Stimulated activated CD4-positive, alpha-beta T cell treated with anti-CD3 and anti-CD28 coated beads, Interleukin-4, amount 100 ng/mL, for 1 hour (primary cell): ENCODE measurements at places on chromosomes 3 and 15.

DNA sequence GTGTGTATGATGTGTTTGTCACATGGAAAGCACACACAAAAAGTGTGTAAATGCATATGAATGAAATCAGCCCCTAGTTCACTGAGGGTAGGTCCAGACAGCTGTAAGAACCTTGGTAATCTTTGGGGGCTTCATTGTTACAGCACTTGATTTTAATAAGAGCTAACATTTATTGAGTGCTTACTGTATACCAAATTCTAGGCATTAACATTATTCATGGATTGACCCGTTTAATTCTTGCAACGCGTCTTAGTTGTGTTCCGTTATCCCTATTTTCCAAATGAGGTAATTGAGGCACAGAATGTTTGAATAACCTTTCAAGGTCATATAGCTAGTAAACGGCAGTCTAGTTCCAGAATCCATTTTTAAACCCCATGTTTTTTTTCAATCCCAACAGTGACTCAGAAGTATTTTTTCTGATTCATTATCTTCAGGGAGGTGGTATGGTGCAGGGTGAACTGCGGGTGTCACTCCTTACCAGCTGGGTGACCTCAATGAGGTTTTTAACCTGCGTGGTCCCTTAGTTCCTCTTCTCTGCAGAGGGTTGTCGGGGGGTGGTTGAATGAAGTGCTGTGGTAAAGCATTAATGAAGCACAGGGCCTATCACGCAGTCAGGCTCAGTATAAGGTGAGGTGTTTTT lies 14.2 kb downstream of the RAB8B start:
- peak; percentile 24 for DNase-seq

DNA sequence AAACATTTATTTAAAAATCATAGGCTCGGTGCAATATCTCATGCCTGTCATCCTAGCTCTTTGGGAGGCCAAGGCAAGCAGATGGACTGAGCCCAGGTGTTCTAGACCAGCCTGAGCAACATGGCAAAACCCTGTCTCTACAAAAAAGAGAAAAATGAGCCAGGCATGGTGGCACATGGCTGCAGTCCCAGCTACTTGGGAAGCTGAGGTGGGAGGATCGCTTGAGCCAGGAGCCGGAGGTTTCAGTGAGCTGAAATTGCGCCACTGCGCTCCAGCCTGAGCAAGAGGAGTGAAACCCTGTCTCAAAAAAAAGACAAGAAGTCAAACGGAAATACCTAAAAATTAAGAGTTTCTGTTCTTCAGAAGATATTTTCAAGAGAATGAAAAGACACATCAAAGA lies 122.3 kb downstream of the RSL24D1 start:
- no peak for DNase-seq

- DNase-seq: no peak
Observed at GRCh38 chr15:73867956-73868355, 5.4 kb upstream of the TBC1D21 start.

DNA sequence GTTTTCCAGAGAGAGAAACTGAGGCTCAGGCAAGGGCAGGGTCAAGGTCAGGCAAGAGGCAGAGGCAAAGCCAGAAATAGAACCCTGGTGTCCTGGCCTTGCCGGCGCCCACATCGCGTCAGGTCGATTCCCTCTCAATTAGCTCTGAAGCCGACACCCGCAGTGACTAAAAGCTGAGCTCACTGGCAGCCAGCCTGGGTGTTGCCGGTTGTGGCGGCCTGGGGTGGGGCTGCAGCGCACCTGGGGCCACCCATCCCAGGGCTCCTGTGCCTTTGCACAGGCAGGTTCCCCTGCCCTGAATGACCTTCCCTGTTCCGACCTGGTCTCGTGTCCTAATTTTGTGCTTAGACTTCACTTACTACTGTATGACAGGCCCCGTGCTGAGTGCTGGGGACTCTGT lies 6.2 kb downstream of the SEMA3F start:
- no peak for DNase-seq

GRCh38 chr15:66425837-66426236 lies 39.1 kb downstream of the MAP2K1 start:
- DNase-seq: no peak

GRCh38 chr15:35195649-35196048 lies 110.6 kb upstream of the NANOGP8 start:
- DNase-seq: no peak

GRCh38 chr15:67242708-67243111 lies 11.8 kb downstream of the AAGAB start:
- no peak for DNase-seq

GRCh38 chr3:183285828-183286457 lies 32.9 kb downstream of the B3GNT5 start:
- DNase-seq: peak; percentile 90

DNA sequence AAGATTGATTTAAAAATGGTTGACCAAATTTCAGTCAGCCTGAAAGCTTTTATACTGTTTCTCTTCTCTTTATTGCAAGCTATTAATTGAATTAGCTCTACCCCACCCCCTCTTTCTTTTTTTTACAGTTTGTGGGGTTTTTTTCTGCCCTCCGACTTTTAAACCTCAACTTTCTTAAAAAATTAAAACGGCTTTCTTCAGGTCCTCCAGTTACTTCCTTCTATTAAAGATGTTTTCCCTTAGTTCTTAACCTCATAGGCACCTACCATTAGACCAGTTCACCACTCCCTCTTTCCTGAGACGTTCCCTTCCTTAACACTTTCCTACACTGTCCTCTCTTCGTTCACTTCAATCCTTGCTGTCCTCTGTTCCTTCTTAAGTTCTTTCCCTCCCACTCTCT lies 52.4 kb downstream of the ATP8B4 start:
- no peak for DNase-seq

DNA sequence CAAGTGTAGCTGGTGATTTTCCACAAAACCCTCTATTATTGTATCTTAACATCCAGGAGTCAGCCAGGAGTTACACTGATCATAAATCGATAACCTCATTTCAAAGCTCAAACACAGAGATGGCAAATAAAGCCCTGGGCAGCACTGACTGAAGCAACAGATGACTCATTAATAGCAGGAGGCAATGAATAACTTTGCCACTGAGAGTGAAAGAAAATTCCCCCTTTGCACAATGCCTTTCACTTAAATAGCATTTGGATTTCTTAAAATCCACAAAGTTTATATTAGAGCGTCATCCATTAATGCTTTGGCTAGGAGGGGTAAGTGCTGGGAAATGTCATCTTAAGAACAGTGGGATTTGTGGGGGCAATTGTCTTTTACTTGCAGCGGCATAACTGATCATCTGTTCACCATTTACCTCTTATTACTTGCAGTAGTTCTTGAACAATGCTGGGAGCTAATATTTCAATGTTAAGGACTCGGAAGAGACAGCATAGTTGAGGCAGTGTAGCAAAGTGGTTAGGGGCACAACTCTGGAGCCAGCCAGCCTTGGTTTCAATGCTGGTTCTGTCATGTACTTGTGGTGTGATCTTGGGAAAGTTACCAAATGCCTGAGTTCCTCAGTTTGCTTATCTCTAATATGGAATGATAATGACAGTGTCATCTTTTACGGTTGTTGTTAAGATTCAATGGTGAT lies 630.4 kb upstream of the TBL1XR1 start:
- DNase-seq: no peak
